Lower leg skin (tissue), 4 donors: ENCODE measurements at places on chromosomes 1 and 21.

DNA sequence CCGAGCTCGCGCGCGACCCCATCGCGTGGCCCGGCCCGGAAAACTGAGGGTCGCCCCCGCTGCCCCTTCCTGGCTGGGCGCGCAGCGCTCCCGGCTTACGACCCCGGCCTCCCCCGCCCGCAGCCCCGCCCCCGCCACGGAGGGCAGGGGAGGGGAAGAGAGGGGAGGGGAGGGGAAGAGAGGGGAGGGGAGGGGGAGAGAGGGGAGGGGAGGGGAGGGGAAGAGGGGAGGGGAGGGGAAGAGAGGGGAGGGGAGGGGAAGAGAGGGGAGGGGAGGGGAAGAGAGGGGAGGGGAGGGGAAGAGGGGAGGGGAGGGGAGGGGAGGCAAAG lies 6.7 kb upstream of the ANKRD65 start:
- DNase-seq: no peak

DNA sequence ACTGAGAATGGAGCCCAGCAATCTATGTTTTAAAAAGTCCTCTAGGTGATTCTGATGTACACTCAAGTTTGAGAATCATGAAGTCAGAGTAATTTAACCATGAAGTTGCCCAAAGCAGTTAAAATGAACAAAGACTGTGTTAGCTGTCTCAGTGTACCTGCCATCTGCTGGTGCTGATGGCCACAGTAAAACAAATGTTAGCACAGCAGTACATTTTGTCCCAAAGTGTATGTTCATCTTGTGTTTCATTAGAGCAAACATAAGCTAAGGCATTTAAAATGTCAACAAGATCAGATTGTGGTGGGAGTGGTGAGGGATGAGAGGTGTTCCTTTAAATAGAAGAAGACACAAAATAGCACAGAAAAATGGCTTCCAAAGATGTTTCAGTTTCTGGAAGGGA lies 31.1 kb downstream of the FYB2 start:
- no peak for DNase-seq

DNA sequence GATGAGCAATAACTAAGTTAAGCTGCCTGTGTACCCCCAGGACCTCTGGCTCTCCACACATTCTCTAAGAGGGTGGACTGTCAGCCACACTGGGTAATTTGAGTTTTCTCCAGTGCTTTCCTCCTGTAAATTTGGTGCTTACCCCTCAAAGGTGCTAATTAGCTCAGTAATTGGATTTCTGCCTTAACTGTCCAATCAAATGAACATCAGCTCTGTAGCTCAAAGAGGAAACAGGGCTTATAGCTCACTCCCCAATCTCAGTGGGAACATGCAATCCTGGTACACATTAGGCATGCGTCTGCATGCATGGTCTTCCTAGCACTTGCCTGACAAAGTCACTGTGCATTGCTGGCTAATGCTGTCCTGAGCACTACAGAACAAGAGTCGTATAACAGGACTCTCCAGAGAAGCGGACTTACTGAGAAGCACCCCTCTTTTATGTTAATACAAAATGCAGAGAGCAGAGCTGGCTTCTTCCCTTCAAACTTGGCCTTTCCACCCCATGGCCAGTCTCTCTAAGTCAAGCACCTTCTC lies 110.1 kb downstream of the NTPCR start:
- DNase-seq: no peak

- no peak for DNase-seq
These were observed 82.9 kb downstream of the BEND5 start for GRCh38 chr1:48693674-48694320.

- peak; percentile 57 for DNase-seq
These were observed 35.8 kb upstream of the LMO4 start for GRCh38 chr1:87292684-87293493.

GRCh38 chr1:97740891-97741290 lies 179.9 kb downstream of the DPYD start:
- no peak for DNase-seq

DNA sequence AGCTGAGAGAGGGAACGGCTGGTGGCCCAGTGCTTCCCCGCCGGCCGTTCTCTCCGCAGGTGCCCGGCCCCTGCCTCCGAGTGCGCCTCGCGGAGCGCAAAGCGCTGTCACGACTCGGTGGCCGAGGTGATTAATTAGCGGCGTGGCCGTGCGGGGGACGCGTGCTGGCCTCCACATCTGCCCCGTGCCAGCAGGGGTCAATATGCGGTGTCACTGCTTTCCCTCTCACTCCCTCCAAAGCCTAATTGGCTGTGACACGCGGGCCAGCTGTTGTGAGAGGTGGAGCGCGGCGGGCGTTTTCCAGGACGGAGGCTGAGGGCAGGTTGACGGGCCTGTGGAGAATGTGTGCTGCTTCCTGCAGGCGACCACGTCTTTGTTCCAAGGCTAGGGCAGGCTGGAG lies 239.0 kb downstream of the LMX1A start:
- DNase-seq: no peak

DNA sequence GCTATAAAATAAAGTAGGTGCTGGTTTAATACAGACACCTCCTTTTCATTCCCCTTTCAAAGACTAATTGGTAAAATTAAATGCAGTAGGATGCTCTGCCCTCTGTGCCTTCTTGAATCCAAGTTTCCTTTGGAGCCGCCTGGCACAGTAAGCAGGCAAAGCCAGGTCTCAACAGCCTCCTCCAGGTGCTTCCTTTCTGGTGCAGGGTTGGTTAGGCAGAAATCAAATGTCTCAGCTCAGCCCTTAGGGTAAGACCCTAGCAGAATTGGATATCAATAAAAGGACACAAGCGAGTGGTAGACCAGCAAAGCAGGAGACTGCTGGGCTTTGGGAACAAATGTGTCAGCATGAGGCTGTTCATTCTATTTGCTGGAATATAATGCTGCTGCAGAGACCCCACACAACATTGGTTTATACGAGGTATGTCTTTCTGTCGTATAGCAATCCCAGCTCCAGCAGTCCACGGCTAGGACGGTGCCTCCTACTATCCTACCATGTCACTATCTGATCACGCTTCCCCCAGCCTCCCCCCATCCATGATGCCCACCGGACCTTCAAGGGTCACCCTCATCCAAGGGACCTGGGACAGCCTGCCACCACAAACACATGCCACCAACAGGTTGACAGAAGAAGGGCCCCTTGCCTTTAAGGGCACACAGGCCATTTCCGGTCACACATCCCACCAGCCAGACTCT lies 58.4 kb downstream of the CAPN2 start:
- no peak for DNase-seq

- no peak for DNase-seq
These were observed 386.6 kb upstream of the POU3F1 start for GRCh38 chr1:38433084-38433722.

- DNase-seq: no peak
These were observed 17.7 kb downstream of the CD1E start for GRCh38 chr1:158371188-158371953.

DNA sequence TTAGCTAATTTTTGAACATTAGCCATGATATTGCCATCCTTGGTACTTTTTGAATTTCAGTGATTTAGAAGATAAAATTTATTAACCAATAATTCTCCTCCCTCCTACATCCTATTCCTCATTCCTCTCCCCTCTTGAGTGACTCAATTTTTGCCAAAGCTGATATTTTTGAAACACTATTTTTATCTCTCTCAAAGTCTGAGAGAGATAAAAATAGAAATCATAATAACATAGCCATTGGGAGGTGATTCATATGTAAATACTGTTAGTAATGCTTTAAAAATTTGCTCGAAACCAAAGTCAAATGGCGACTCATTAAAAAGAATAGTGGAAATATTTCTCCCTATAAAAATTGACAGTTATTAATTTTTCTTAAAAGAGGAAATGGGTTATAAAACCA lies 97.4 kb downstream of the PATJ start:
- DNase-seq: no peak

DNA sequence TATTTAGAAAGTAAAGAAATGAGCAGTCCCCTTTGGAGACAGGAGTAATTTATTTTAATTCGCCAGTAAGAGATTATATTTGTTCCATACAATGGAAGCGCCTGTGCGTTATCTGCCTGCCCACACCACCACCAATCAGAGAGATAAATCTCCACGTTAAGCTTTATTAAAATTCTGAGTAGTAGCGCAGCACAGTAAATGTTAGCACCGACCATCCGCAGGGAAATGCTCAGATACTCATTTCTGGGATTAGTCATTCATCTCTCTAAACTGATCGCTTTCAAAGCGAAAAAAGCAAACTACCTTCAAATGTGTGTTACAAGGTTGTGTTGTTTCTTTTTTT lies 1.2 kb downstream of the ETS2 start:
- no peak for DNase-seq

DNA sequence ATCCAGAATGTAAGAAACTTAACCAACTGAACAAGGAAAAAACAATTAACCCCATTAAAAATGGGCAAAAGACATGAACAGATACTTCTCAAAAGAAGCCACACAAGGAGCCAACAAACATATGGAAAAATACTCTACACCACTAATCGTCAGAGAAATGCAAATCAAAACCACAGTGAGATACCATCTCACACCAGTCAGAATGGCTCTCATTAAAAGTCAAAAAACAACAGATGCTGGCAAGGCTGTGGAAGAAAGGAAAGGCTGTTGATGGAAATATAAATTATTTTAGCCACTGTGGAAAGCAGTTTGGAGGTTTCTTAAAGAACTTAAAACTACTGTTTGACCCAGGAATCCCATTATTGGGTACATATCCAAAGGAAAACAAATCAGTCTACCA lies 51.2 kb downstream of the RGS4 start:
- DNase-seq: no peak

GRCh38 chr1:43538969-43539368 lies 8.3 kb downstream of the PTPRF start:
- no peak for DNase-seq

DNA sequence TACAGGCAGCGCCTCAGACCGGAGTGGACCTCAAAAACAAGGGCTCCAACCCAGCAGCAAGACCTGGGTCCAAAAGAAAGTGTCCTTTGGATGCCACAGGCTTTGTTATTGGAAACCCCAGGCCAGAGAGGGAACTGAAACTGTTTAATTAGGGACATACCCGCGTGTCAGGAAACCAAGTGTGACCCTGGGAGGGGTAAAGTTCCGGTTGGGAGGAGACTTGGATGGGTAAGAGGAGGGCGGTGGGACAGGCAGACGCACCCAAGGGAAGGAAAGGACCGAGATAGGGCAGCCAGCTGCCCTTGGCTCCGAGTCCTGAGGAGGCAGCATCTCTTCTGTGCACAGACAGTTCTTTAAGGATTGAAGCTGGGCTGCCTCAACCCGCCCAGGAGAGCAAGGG lies 71.4 kb downstream of the CDC7 start:
- no peak for DNase-seq

GRCh38 chr1:234612352-234613127 lies 2.6 kb upstream of the IRF2BP2 start:
- DNase-seq: peak; percentile 94

DNA sequence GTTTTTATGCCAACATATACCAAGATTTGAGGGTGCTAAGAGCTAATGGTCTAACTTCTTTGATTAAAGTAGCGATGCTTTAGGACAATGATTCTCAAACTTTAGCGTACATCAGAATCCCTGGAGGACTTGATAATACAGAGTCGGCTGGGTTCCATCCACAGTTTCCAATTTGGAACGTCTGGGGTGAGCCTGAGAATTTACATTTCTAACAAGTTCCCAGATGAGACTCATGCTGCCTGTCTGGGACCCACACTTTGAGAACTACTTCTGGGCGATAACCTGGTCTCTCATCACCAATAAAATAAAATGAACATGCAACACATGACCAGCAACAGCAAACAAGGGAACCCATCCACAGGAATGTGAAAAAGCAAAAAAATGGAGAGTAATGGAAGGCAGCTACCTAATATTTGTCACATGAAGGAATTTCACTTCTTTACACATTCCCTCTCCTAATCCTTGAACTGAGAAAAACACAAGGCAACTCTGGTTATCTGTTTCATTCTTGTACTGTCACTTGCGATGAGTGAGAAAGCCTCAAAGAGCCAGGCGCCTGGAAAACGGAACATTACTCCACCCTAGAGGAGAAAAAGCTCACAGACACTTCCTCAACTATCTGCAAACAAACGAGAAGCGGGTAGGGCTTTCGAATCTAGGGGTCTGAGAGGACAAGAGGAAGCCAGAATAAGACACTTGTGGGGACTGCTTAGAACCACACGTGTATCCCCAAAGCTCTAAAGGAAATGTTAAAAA lies 14.0 kb downstream of the HSF2BP start:
- peak; percentile 75 for DNase-seq

DNA sequence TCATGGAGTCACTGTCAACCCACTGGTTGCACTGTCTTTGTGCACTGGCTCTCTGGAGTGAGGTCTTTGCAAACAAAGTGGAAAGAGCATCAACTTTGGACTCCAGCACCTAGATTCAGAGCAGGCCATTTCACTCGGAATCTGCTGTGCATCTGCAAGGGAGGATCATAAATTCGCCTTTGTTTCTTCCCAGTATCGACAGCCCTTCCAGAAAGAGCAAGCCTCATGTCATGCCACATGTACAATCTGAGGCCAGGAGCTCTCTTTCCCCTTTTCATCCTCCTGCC lies 853 bp upstream of the PCSK9 start:
- DNase-seq: no peak

DNA sequence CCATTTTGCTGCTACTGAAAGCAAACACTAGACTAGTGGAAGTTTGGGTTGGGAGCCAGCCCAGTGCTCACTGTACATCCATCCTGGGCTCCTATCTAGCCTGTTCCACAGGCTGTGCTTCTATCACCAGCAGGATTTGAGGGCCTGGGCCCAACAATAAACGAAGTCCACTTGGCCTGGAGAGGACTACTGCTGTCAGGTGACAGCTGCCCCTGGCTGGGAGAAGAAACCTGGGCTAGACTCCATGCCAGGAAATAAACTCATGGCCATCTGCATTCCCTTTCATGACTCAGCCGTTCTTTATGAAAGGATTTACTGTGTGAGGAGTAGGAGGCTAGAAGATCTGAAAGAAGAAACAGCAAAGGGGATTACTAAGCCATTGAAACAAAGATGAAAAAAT lies 35.5 kb downstream of the COLGALT2 start:
- no peak for DNase-seq

DNA sequence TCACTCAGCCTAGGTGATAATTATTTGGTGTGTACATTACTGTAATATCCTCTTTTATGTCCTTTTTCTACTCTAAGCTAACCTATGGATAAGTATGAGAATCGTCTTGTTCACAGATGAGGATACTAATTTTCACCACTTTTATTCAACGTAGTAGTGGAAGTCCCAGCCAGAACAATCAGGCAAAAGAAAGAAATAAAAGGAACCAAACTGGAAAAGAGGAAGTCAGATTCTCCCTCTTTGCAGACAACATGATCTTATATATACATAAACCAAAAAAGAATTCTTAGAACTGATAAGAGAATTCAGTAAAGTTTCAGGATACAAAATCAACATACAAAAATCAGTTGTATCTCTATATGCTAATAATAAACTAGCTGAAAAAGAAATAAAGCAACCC lies 12.6 kb upstream of the RGL1 start:
- no peak for DNase-seq
